Calu3 (cell line): ENCODE measurements at places on chromosomes 6 and 20.

- no peak overlapping the region for H3K4me3 ChIP-seq
- DNase-seq: no peak
- peaks cover 25% of the 10 kb centered on the region for H3K4me1 ChIP-seq
- peak overlapping the region; percentile 17 for H3K27ac ChIP-seq
Measured at GRCh38 chr6:24766680-24767462, 7.9 kb upstream of the GMNN start.

- H3K27ac ChIP-seq: no peak overlapping the region
- no peak overlapping the region for H3K4me3 ChIP-seq
- no peaks in the 10 kb centered on the region for H3K27me3 ChIP-seq
- no peak for DNase-seq
Measured at GRCh38 chr20:58712151-58712791, 19.7 kb downstream of the NPEPL1 start.

GRCh38 chr6:149033454-149033853 is 284.1 kb upstream of the TAB2 start:
- H3K27ac ChIP-seq: no peak overlapping the region
- no peaks in the 10 kb centered on the region for H3K27me3 ChIP-seq
- no peak overlapping the region for H3K4me3 ChIP-seq
- DNase-seq: no peak

DNA sequence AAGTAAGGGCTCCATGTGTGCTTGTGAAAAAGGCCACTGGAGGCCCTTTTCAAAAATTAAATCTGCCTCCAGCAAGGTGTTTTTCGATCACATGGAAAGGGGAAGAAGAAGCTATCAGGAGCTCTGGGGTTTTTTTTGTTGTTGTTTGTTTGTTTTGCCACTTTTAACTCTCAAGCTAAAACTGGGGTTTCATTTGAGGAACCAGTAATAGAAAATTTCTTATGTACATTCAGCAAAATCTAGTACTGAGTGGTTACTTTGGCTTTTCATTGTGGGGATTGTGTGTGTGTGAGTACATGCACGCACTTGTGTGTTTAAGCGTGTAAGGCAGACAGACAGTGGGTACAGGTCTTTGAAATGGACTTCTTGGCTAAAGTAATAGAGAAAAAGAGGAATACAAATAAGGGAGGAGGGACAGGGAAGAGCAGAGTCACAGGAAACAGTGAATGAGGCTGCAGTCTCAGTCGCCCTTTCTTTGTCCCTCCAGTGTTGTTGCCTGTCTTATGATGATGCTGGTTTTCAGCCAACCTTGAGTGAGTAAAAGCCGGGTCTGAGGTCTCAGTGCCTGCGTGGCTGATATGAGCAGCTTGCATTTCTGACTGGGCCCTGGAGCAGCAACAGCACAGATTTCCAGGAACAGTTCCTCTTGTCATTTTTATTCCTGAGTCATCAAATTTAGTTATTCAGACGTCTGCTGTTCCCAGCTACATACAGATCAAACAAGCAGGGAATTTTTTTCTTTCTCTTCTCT is 26.2 kb downstream of the SLC16A10 start:
- no peak for DNase-seq
- no peak overlapping the region for H3K4me3 ChIP-seq
- no peak overlapping the region for H3K27ac ChIP-seq
- H3K4me1 ChIP-seq: no peaks in the 10 kb centered on the region

DNA sequence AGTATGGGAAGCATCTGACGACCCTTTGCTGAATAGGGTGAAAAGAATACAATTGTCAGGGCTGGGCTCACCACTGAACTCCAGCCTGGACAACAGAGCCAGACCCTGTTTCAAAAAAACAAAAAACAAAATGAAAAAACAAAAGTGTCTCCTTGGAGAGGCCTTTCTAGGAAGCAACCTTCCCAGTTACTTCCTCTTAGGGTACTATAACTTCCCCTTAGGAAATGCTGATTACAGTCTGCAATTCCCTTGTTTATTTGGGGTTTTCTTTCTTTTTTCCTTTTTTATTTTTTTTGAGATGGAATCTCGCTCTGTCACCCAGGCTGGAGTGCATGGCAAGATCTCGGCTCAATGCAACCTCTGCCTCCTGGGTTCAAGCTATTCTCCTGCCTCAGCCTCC is 20.5 kb upstream of the TTPAL start:
- no peaks in the 10 kb centered on the region for H3K36me3 ChIP-seq
- H3K4me3 ChIP-seq: no peak overlapping the region
- no peaks in the 10 kb centered on the region for H3K4me1 ChIP-seq
- H3K27me3 ChIP-seq: peaks cover 14% of the 10 kb centered on the region
- no peak overlapping the region for H3K27ac ChIP-seq
- DNase-seq: no peak

GRCh38 chr6:39196673-39197091 is 32.6 kb downstream of the KCNK5 start:
- DNase-seq: no peak
- no peaks in the 10 kb centered on the region for H3K27me3 ChIP-seq
- peak overlapping the region; percentile 63 for H3K27ac ChIP-seq
- H3K4me3 ChIP-seq: peak overlapping the region; percentile 15
- peaks cover 62% of the 10 kb centered on the region for H3K4me1 ChIP-seq

GRCh38 chr20:61891916-61892649 is 173.6 kb downstream of the TAF4 start:
- H3K4me3 ChIP-seq: no peak overlapping the region
- no peak for DNase-seq
- no peaks in the 10 kb centered on the region for H3K4me1 ChIP-seq
- H3K27me3 ChIP-seq: peaks cover 93% of the 10 kb centered on the region

DNA sequence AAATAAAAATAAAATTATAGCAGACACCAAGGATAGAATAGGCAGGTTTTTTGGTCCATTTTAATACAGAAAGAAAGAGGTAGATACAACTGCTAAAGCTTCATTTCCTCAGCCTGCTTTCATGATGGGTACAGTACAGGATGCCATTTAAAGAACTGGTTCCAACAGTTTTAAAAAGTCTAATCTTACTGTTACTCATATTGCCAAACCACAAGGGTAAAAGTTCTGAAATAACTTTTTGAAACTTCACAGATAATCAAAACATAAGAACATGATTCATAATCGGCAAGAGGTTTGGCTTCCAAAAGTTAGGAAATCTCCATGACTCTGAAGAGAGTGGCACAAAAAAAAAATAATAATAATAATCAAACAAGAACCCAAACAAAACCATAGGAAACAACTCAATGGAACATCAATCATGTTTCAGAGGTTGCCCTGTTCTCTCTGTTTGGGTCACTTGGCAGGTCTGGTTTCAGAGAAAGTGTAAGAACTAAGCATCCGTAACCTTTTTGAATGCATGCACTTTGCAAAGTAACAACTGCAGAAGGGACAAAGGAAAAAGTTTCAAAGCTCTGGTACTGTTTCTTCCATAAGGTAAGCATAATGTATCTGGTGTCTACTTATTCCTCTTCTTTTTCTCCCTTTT is 79.7 kb downstream of the SMLR1 start:
- H3K27me3 ChIP-seq: no peaks in the 10 kb centered on the region
- H3K36me3 ChIP-seq: no peaks in the 10 kb centered on the region
- H3K27ac ChIP-seq: no peak overlapping the region
- DNase-seq: no peak
- no peak overlapping the region for H3K4me3 ChIP-seq

- H3K27ac ChIP-seq: no peak overlapping the region
- no peaks in the 10 kb centered on the region for H3K4me1 ChIP-seq
- peak; percentile 15 for DNase-seq
- H3K36me3 ChIP-seq: no peaks in the 10 kb centered on the region
Measured at GRCh38 chr6:70289299-70289698, 13.6 kb downstream of the COL9A1 start.

GRCh38 chr6:11497107-11497506 is 40.4 kb upstream of the TMEM170B start:
- H3K36me3 ChIP-seq: no peaks in the 10 kb centered on the region
- DNase-seq: no peak
- H3K4me1 ChIP-seq: no peaks in the 10 kb centered on the region
- H3K4me3 ChIP-seq: no peak overlapping the region

- peaks cover 85% of the 10 kb centered on the region for H3K4me1 ChIP-seq
- no peaks in the 10 kb centered on the region for H3K27me3 ChIP-seq
- DNase-seq: peak; percentile 96
- H3K4me3 ChIP-seq: peak overlapping the region; percentile 61
- peaks cover 20% of the 10 kb centered on the region for H3K36me3 ChIP-seq
- peak overlapping the region; percentile 74 for H3K27ac ChIP-seq
Measured at GRCh38 chr20:59831024-59831915, 102.2 kb downstream of the SYCP2 start.

- H3K4me3 ChIP-seq: peak overlapping the region; percentile 84
- H3K27ac ChIP-seq: peak overlapping the region; percentile 82
- no peak for DNase-seq
- no peaks in the 10 kb centered on the region for H3K27me3 ChIP-seq
- peaks cover 35% of the 10 kb centered on the region for H3K4me1 ChIP-seq
Measured at GRCh38 chr6:129709196-129709768, 695 bp downstream of the ARHGAP18 start.

GRCh38 chr20:62117362-62117646 is 5.0 kb upstream of the LSM14B start:
- H3K27ac ChIP-seq: no peak overlapping the region
- H3K27me3 ChIP-seq: peaks cover 55% of the 10 kb centered on the region
- H3K4me1 ChIP-seq: no peaks in the 10 kb centered on the region

GRCh38 chr20:6311097-6311496 is 188.3 kb upstream of the FERMT1 start:
- DNase-seq: no peak
- H3K4me3 ChIP-seq: no peak overlapping the region
- H3K36me3 ChIP-seq: no peaks in the 10 kb centered on the region
- peaks cover 32% of the 10 kb centered on the region for H3K27me3 ChIP-seq
- H3K4me1 ChIP-seq: no peaks in the 10 kb centered on the region

DNA sequence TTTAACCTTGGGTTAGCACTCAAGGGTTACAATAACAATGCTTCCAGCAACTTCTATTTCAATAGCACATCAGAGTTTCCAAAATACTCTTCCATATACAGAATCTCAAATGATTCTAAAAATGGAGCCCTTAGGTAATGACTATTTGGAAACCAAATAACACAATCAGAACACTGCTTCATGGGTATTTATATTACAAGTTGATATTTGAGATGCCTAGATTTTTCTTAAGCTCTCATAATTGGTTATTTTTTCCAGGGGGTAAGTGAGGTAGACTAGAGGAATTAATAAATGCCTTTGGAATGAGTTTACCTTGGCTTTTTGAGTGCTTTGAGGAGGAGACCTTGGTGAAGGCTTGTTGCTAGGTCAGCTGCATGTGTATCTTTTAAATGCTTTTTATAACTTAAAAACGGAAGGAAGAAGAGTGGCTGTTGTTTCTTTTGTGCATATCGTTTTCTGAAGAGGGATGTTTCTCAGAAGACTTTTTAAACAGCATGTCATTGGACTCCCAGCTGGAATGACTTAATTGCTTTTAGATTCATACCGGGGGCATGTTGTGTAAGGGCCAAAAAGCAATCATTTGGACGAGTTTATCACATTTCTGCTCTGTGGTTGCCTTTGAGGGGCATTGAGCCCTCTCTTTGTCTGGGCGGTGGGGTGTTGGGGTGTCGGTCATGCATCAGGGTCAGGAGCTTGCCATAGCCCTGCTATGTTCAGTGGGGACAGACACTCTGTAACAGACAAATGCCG is 186.0 kb downstream of the DTNBP1 start:
- no peak for DNase-seq
- no peaks in the 10 kb centered on the region for H3K36me3 ChIP-seq
- H3K27ac ChIP-seq: no peak overlapping the region
- no peak overlapping the region for H3K4me3 ChIP-seq

- no peak for DNase-seq
- H3K27ac ChIP-seq: no peak overlapping the region
- no peaks in the 10 kb centered on the region for H3K4me1 ChIP-seq
- peaks cover 100% of the 10 kb centered on the region for H3K27me3 ChIP-seq
- H3K4me3 ChIP-seq: no peak overlapping the region
Measured at GRCh38 chr20:40680161-40680959, 8.7 kb downstream of the MAFB start.

DNA sequence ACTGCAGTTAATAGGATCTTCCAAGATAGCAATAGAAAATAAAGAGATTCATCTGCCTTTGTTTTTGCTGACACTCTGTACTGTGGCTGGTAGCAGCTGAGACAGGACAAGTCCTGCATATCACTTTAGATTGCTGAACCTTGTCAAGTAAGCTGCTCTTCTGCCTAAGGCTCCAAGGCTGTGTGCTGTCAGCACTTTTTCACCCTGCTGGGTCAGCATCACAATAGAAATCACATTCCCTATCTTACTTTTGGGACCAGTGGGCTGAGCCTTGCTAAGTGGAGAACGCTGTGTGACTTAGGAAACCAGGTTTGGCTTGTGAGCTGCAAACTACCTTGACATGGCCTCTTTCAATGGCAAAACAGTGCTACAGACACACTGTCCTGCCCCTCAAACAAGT is 263.9 kb downstream of the FRK start:
- no peaks in the 10 kb centered on the region for H3K36me3 ChIP-seq
- H3K4me3 ChIP-seq: no peak overlapping the region
- no peak for DNase-seq
- H3K4me1 ChIP-seq: no peaks in the 10 kb centered on the region
- no peaks in the 10 kb centered on the region for H3K27me3 ChIP-seq

- peak; percentile 60 for DNase-seq
- H3K27me3 ChIP-seq: no peaks in the 10 kb centered on the region
- peak overlapping the region; percentile 43 for H3K4me3 ChIP-seq
- peaks cover 61% of the 10 kb centered on the region for H3K4me1 ChIP-seq
- H3K36me3 ChIP-seq: peaks cover 38% of the 10 kb centered on the region
- peak overlapping the region; percentile 91 for H3K27ac ChIP-seq
Measured at GRCh38 chr6:128230267-128230989, 290.0 kb downstream of the PTPRK start.

DNA sequence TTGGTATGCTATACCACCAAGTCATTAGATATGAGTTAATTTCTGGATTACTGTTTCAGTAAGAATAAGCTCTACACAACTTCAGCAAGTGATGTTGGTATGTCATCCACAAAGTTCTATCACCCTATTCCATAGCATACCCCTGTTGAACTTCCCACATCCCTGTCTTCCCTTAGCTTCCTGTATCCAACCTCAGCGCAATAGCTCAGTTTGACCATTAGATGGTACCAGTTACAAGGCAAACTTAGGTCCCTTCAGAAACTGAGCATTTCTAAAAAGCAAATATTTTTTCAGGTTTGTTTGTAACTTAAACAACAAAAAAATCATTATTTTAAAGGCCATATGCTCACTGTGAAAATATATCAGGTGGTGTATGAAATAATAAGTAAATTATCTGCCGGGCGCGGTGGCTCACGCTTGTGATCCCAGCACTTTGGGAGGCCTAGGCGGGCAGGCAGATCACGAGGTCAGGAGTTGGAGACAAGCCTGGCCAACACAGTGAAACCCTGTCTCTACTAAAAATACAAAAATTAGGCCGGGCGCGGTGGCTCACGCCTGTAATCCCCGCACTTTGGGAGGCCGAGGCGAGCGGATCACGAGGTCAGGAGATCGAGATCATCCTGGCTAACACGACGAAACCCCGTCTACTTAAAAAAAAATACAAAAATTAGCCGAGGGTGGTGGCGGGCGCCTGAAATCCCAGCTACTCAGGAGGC is 8.8 kb upstream of the MOG start:
- peak; percentile 21 for DNase-seq
- peaks cover 16% of the 10 kb centered on the region for H3K36me3 ChIP-seq
- H3K27ac ChIP-seq: no peak overlapping the region
- no peaks in the 10 kb centered on the region for H3K4me1 ChIP-seq
- H3K4me3 ChIP-seq: no peak overlapping the region
- H3K27me3 ChIP-seq: no peaks in the 10 kb centered on the region
